ENCODE measurements at places on chromosomes 5 and 9. TPM values are rescaled to one million over a fixed set of nuclear protein-coding genes. Genes with fewer than 3 reads are reported as not detected.

Gene SPINK13
- total RNA-seq = not detected

GRCh38 chr5:179292202-179292601, 53.1 kb downstream of the ADAMTS2 start:
- DNase-seq = no peak

- no peak for DNase-seq
Observed at GRCh38 chr9:99953861-99954507, 47.5 kb downstream of the STX17 start.

- DNase-seq = no peak
Observed at GRCh38 chr9:69003051-69003450, 10.9 kb downstream of the PRKACG start.

Gene LCN12
- 2.1 TPM for total RNA-seq

DNA sequence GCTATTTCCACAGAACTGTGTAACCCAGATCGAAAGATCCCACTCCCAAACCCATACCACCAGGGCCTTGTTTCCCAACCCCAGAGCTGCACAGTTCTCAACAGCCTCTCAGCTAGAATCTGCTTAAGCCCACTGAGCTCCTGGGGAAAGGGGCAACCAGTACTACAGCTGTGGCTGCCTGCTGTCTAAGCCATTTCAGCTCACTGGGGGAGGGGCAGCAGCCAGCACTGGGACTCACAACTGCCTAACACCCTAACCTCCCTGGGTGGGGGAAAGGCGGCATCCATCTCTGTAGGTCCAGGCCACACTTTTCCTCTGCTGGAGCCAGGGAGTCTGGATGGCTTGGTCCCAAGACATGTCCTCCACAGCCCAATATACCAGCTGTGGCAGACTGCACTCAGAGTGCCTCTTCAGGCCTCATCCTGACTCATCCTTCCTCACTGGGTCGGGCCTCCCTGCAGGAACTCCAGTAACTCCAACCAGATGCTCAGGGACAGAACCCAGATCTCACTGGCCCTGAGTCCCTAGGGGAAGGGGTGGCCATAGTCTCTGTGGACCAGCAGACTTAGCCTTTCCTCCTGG, 241.4 kb downstream of the HINT1 start:
- no peak for DNase-seq

DNA sequence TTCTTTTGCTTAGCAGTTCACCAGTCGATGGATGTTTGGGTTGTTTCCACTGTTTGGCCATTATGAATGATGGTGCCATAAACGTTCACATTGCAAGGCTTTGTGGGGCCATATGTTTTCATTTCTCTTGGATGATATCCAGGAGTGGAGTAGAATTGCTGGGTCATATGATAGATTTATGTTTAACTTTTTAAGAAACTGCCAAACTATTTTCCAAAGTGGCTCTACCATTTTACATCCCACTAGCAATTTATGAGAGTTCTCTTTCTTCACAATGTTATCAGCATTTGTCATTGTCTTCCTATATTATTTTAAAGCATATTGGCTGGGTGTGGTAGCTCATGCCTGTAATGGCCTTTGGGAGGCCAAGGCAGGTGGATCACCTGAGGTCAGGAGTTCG, 5.2 kb downstream of the GPR107 start:
- DNase-seq = no peak

GRCh38 chr5:140556438-140556837, 835 bp downstream of the SRA1 start:
- DNase-seq = no peak

DNA sequence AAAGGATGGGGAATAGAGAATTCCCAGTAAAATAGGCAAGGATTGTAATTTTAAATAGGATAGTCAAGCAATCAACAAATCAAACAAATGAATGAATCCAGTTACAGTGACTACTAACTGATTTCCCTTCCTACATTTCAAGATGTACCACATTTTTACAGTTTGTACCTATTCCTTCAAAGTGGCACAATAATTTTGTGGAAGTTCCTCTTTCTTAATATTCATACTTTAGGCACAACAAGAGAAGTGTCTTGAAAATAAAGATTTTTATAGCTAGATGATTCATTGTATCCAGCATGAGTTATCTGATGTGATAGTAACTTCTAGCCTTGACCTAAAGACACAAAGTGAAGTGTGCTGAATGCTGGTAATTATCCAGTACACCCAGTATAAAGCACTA, 122.2 kb upstream of the ACOT12 start:
- no peak for DNase-seq
